ENCODE measurements at places on chromosomes 7 and 10.

DNA sequence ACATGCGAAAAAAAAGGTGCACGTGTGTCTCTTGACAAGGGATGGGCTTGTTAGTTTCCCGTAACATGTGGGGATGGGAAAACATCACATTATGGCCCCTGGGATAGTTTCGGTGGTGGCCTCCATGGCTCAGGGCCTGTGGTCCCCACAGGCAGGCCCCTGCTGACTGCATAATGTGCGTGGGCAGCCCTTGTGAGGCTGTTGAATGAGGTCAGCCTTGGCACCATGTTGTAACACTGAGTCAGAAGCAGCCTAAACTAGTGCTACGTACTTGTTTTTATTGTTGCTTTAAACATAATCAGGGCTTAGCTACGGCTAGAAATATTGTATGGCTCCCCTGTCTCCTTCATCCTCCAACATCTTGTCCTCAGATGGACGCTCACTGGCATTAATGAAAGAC, 80.6 kb downstream of the BEND7 start:
- DNase-seq, result no peak

DNA sequence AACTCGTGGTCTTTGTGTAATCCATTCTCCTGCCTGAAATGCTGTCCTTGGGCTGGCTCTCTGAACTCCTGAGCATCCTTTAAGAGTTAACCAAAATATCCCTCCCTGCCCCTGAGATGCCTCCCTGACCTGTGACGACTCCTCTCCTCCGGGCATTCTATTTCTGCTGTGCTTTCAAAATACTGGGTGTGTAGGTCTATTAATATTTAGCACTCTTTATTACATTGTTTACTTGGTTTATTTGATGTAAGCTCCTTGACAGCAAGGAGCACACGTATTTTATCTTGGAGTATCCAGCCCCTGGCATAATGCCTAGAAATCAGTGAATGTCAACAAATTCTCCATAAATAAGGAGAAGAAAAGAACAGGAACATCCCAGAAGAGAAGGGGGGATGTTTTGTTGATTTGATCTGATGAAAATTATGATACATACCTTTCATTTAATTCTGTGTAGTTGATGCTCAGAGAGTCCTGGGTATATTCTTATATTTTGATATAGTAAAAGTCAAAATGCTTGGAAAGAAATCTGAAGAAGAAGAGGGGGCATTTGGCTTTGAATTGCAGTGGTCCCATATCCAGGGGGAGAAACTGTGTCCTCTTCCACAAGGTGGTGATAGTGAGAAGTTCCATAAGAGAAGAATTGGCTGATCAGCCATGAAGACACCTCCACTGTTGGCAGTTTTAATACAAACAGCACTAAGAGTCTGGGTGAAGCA, 107.7 kb upstream of the MPP7 start:
- DNase-seq, result no peak

GRCh38 chr7:70790215-70791073, 341.5 kb upstream of the GALNT17 start:
- DNase-seq, result no peak

DNA sequence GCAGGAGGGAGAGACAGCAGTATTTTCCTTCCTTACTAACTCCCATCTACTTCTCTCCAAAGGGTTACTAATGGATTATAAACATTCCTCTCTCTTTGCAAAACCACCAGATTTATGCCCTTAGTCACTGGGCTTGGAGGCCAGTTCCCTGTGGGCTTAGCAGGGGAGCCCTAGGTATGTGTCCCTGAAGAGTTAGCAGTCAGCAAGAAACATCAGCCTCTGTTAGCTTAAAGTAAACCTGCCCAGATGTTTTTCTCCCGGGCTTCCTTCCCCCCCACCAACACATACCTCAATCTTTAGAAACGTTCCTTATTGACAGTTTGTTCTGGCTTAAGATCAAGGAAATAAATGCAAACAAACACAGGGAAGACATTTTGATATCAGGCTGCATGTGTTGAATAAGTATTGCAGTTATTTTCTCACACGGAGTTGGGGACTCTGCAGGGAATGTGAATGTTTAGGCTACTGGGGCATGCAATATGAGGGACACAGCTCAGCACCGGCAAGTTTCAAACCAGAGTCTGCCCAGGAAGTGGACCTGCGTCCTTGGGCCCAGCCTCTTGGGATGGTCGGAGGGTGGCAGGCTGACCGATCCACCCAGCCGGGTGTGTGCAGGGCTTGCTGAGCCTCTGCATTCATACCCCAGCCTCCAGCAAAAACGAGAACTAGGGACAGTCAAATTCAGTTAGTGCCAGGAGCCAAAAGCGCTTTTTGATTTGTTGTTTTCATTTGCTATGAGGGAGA, 252.0 kb upstream of the GRB10 start:
- no peak for DNase-seq

GRCh38 chr10:100128951-100129350, 47.3 kb upstream of the CPN1 start:
- no peak for DNase-seq

DNA sequence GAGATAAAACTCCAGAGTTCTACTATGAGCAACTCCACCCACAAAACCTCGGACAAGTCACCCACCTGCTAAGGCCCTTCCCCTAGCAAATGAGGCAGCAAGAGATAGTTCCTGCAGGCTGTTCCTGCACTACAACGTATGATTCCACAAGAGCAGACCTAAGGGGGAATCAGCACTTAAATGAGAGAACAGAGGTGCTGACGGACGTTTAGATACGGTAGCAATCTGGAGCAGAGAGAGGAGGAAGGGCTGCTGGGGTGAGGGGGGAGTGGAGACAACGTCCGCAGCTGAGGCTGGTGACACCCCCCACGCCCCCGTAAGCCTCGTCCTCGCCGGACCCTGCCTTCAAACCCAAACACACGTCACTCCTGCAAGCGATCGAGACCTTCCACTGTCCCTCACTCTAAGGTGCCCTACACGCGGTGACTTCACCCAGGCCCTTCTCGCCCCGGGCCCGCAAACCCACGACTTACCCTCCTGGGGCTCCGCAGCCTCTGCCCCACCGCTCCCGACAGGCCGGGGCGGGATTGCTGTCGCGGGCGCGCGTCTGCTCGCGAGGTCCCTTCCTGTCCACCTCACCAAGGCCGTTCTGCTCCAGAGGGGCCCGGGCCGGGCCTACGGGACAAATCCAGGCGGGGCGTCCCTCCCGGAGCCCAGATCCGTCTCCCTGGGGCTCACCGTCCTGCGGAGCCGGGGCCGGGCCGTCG, 635 bp downstream of the ZNF12 start:
- DNase-seq, result peak; percentile 25

- DNase-seq, result no peak
These were observed 148.1 kb downstream of the PCLO start for GRCh38 chr7:83014546-83014945.

GRCh38 chr10:69437321-69438259, 13.7 kb upstream of the TSPAN15 start:
- DNase-seq, result no peak

DNA sequence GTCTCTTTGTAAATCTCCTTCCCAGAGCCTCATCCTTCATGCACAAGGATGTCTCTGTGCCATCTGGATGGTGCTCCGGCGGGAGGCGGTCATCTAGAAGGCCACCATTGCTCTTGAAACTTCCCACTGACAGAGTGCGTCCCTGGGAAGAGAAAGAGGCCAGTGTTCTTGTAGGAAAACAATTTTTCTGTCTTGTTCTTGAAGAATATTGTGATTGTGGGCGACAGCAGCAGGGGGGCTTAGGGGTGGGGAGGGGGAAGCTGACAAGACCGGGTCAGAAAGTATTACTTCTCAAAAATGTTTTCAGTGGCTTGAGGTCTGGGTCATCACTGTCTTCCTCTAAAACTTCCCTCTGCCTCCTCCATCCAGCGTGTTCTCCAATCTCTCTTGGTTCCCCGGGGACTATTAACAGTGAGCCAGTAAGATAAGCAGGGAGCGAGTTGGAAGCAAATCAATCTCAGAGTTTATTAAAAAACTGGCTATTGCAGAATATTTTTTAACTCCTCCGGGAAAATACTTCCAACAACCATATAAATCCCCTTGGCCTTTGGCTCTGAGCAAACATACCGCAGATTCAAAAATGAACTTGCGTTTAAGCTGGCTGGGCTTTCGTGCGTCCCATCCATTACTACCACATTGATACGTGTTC, 597.8 kb upstream of the MGMT start:
- DNase-seq, result no peak

DNA sequence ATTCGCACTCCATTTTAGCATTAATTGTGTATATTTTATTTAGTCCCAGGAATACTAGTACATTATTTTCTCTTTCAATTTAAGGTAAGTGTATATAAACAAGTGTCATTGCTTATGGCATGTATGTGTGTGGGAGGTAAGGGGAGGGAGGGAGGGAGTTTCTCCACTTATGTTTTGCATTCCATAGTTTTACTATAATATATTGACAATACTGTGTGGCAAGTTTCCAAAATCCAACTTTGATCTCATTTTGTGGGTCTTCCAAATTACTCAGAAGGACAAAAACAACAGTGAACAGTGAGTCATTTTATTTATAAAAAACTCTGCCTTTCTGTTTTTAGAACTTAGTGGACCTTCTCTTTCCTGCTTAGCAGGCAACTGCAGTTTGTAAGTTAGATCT, 102.3 kb upstream of the SEMA3E start:
- no peak for DNase-seq

DNA sequence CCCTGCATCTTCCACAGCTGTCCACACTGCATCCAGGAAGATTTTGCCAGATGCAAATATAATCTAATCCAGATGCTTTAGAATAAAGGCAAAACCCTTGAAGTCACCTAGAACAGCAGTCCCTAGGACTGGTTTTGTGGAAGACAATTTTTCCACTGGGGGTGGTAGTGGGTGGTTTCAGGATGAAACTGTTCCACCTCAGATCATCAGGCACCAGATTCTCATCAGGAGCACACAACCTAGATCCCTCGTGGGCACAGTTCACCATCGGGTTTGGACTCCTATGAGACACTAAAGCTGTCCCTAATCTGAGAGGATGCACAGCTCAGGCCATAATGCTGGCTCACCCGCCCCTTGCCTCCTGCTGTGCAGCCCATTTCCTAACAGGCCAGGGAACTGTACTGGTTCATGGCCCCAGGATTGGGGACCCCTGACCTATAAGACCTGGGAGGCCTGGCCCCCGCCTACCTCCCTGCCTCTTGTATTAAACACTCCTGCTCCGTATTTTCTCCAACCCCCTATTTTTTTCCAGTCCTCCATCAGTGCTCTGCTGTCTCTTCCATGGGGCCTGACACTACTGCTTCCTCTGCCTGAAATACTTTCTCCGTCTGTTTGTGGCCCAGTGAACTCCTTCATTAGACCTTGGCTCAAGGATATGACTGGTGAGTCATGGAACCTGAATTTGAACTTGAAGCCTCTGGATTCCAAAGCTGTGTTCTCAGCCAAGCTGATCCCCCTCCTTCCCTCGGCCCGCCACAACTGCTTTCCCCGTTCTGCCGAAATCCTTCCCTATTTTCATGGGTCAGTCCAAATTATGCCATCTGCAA, 79.9 kb upstream of the RHEB start:
- no peak for DNase-seq

- no peak for DNase-seq
These were observed 132.4 kb upstream of the RHEB start for GRCh38 chr7:151652111-151652510.

GRCh38 chr10:79167537-79167936, 98.8 kb downstream of the ZMIZ1 start:
- DNase-seq, result no peak

DNA sequence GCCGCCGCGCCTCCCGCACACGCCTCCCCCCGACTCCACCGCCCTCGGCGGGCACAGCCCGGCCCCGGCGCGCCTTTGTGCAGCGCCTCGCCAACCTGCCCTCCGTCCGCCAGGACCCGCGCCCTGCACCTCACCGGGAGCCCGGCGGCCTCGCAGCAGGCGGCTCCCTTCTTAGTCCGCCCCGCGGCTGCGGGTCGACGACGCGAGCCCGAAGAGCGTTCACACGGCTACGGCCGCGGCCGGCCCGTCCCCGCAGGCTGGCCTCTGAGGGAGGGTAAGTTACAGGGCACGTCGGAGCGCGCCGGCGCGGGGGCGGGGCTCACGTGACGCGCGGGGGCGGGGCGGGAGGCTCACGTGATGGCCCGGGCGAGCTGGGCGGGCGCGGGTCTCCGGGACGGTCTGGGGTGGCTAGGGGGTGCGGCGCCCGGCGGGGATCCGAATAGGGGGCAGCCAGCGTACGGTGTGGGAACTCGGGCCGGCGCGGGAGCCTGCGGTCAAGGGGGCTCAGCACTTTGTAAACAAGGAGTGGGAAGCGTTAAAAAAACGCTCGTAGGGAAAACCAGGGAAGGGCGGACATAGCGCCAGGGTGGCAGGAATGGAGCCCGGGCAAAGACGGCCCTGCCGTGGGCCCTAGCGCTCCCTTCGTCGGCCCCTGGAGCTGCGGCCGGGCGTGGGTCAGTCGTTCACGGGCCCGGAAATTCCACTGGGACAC, at the start of gene ARHGAP12:
TSS of gene ARHGAP12 (minus strand) at position 283 of the 712 bp plus-strand sequence. CDS start 19,976 bp downstream, outside the sequence.
- peak; percentile 32 for DNase-seq

- DNase-seq, result no peak
These were observed 70.6 kb upstream of the MET start for GRCh38 chr7:116601426-116601825.

GRCh38 chr7:84879570-84880325, 307.1 kb downstream of the SEMA3D start:
- no peak for DNase-seq

- no peak for DNase-seq
These were observed 57.8 kb downstream of the BAMBI start for GRCh38 chr10:28734938-28735759.

GRCh38 chr10:131817866-131818509, 82.8 kb upstream of the PPP2R2D start:
- no peak for DNase-seq

GRCh38 chr7:7274782-7275181, 92.4 kb downstream of the C1GALT1 start:
- no peak for DNase-seq

GRCh38 chr10:5400468-5401240, 4.0 kb downstream of the TUBAL3 start:
- DNase-seq, result no peak

- no peak for DNase-seq
These were observed 134.1 kb downstream of the FZD1 start for GRCh38 chr7:91398341-91398740.

DNA sequence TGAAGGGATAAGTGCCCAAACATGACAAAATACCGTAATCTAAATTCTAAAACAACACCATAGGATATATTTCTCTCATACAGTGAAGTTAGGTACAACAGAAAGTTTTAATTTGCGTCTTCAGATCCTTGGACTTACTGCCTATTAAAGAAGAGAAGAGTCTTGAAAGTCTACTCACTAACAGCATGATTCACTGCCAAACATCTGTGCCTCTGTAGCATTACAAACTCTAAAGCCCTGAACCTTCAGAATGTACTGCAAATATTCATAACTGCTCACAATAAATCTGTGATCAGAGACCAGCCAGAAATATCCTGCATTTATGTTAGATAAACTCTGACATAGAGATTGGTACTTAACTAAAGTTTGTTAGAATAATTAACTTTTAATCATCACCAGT, 365.3 kb downstream of the PARD3 start:
- no peak for DNase-seq

All from Jurkat, Clone E6-1 (cell line).